ENCODE measurements at places on chromosomes 3 and 15.

- no peak for DNase-seq
These were observed 24.5 kb upstream of the PLA2G4D start for GRCh38 chr15:42118650-42119445.

DNA sequence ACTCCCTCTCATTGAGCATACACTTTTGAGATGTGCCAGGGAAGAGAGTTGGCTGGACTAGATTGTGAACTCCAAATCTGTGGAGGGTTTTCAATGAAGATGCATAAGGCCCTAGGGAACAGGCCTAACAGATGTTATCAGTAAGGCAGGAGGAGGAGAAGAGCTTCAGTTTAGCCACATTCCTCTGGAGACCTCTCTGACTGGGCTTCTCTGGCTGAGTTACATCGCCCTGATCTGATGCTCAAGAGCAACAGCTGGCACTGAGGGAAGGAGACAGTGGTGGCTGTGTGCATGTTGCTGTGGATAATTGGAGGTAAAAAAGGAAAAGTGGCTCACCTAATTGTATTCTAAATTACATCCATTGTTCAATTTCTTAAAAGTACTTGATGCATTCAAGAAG lies 206.4 kb upstream of the CFAP20DC start:
- no peak for DNase-seq

DNA sequence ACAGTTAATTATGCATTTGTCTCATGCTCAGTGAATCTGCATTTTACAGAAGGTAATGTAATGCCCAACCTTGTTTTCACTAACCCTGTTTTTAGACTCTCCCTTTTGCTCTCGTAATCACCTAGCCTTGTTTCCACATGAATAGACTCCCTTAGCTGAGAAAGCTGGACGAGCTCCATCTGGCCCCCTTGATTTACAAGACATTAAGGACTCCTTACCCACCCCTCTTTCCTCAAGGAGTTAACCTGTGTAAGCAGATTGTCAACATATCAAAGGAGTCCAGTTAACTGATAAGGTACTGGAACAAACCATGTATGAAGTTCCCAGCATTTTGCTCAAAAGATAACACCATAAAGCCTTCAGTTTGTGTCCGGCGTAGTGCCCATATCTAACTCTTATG lies 99.6 kb downstream of the VPS8 start:
- DNase-seq = no peak

DNA sequence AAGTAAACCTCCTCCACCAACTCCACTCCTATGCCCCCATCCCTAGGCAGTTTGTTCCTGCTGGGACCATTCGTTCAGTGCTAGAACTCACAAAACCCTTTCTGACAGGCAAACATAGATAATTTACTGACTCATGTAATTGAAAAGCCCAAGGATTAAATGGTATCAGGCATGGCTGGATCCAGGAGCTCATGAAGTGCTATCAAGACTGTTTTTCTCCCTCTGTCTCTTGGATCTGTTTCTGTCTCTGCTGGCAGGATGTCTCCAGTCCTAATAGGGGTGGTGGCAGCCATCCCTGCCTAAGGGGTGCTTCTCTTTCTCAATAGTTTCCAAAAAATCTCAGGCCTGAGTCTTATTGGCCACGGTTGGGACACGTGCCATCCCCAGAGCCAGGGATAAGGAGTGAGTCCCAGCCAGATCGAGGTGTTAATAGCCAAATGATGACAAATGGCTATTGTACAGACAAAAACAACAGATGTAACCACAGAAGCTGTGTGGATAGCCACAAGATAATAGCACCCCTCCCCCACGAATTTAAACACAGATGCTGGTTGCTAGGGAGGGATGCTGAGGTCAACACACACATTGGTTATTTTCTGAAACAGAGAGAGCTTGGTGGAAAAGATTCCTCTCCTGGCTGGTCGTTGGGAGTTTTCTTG lies 168.6 kb downstream of the SHQ1 start:
- DNase-seq = no peak

- DNase-seq = no peak
These were observed 13.3 kb upstream of the PXYLP1 start for GRCh38 chr3:141218162-141218835.

- DNase-seq = no peak
These were observed 224.0 kb downstream of the CHL1 start for GRCh38 chr3:420584-420983.

GRCh38 chr3:112582244-112582874 lies 20.5 kb downstream of the SLC35A5 start:
- DNase-seq = peak; percentile 20

GRCh38 chr15:68734881-68735280 lies 85.8 kb downstream of the ANP32A start:
- DNase-seq = no peak

DNA sequence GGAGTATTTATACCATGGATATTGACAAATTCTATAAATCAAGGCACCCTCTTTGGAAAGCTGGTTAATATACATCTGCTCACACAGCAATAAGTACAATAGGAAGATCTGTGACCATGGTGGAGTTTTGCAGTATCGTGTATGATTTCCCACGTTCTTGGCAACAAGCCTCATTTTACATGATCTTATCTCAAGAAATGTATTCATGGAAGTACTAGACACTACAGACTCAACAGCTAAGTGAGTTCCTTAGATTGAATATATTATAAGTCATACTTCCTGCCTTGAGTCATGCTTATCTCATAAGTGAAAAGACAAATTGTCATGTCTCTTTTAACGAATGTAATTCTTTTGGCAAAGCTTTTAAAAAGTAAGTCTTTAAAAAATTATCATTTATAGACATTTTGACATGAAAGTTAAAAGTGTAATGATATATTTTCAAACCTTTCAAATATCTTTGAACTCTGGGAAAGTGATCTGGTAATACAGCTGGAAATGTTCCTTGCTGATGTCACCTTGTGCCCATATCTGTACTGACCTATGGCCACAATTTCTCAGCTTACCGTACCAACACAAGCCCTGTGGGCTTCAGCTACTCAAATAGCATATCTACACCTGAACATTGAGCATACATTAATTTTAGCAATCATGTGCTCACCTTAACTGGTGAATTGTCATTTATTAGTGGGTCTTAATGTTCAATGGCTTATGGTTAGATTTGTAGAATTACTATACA lies 130.3 kb upstream of the TMC3 start:
- DNase-seq = no peak

DNA sequence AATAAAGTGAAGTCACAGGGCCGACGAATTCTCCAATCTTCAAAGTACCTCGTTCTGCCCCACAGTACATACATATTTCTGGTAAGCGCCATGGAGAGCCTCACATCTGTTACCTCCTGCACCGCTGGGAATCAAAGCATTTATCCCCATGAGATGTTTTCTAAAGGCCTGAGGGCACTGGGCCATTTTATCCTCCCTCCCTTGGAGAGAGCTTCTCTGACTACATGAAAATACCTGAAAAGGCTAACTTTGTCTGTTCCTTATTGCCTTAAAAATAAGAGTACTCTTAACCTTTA lies 148.1 kb downstream of the RORA start:
- no peak for DNase-seq

GRCh38 chr3:57961828-57962447 lies 46.3 kb upstream of the FLNB start:
- DNase-seq = no peak

DNA sequence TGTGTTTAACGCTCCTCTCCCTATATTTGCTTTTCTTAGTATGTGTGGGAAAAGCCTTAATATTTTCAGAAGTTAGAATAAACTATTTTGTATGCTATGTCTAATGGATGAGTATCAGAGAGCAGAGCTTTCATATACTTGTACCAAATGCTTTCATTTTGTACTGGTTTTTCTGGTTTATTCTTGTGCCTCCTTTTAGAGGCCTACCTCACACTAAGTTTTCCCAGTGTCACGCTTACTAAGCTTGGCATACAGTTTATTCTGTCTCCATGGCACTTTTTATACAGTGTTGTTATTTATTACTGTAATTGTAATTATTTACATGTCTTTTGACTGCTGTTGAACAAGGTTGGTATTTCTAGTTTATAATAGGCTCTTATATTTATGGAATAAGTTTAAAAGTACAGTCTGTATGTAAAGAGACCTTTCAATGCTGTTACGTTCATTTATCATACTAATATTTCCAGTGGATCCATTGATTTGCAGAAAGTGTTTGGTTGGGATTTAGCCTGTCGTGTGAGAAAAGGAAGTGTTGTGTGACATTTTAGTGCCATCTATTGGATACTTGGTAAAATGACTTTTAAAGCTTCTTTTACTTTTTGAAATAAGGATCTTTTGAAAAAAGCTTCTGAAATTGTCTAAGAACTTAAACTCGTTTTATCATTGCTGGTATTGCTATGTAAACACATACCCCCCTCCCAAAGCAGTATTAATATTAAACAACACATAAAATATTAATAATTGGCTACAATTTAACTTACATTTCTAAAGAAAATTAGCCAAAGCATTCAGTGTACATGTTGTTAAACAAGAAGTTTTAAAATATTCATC lies 5.2 kb upstream of the EBLN2 start:
- DNase-seq = no peak

GRCh38 chr3:149967086-149967685 lies 3.5 kb downstream of the PFN2 start:
- DNase-seq = no peak

GRCh38 chr3:197573048-197573767 lies 17.4 kb upstream of the BDH1 start:
- no peak for DNase-seq

- DNase-seq = no peak
These were observed 75.0 kb downstream of the TTBK2 start for GRCh38 chr15:42845581-42845980.

DNA sequence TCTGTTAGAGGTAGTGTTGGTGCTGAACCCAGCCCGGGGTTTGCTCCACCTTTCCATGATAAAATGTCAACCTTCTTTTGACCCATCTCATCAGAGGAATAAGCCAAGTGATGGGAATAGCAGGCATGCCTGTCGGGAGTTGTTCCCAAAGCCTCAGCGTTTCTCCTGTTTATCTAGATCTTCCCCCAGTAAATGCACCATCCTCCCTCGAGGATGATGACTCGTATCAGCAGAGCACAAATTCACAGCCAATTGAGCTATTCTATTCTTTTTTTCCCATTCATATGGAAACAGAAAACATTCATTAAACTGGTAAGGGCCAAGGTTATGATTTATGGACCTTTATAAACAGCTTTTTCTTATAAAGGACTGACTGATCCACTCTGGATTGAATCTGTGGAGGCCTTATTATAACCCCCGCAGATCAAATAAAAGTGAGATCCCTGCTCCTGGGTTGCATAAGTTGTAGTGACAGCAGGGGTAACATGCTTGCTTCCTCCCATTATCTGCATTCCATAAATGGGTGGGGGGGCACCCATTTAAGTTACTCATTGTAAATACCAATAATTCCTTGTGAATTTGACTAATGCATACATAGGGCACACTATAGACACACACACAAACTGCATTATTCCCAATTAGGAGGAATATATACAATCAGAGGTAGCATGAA lies 207.3 kb downstream of the PLCL2 start:
- no peak for DNase-seq

DNA sequence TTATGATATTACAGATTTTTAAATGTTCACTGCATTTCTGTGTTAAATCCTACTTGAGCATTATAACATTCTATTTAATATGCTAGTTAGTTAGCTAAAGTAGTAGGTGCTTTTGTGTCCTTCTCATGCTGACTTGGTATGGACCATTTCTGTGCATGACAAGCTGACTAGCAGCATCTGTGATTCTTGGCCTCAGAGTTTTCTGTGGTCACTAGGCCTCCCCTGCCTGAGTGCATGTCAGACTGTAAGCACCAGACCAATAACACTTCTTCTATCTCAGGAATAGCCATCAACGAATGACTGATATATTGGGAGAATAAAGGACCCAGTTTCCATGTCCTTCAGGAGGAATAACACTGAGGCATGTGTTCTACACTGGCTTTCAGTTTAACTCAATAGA lies 22.6 kb upstream of the SLC7A14 start:
- DNase-seq = no peak

- no peak for DNase-seq
These were observed 912.7 kb downstream of the TUSC7 start for GRCh38 chr3:117622171-117622841.

DNA sequence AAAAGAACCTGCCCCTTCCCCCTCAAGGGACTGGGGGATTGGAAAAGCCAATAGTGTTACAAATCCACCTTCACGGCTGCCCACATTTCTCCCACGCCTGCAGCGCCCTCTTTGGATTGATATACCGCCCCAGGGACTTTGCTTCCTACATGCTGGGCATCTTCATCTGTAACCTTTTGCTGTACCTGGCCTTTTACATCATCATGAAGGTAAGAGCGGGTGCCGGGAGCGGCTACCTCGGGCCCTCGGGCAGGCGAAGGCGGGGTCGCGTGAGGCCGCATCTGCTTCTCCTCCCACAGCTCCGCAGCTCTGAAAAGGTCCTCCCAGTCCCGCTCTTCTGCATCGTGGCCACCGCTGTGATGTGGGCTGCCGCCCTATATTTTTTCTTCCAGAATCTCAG lies 73.1 kb downstream of the USF3 start:
- no peak for DNase-seq

DNA sequence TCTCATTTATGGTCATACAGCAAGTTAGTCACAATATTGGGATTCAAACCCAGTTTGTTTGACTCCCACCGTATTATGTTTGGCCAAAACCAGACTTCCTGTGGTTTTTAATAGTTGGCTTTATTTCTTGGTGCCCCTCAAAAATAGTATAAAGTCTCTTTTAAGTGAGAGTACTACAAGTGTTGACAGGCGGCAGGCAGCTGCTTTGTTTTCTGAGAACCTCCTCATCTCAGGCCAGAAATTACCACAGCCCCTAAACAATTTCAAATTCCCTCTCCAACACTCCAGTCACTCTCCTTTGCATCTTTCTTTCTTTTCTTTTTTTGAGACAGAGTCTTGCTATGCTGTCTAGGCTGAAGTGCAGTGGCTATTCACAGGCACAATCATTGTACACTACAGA lies 121.5 kb downstream of the POLR2M start:
- DNase-seq = no peak

DNA sequence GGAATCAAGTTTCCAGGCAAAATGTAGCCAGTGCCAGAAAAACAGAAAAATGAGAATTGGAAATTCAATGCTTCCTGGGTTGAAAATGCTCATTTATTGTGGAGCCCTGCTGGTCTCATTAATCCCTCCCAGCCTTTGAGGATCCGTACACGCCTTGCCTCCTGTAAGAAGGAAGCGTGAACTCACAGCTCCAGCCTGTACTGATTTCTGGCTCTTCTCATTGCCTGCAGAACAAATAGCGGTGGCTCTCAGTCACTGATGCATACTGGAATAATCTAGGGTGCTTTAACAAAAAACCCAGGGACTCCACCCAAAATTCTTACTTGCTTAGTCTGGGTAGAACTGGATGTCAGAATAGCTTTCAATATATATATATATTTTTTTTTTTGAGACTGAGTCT lies 29.3 kb upstream of the SLC24A5 start:
- no peak for DNase-seq

- no peak for DNase-seq
These were observed 620 bp upstream of the TTC23 start for GRCh38 chr15:99250001-99250400.

GRCh38 chr3:187406927-187407326 lies 38.7 kb downstream of the RTP4 start:
- DNase-seq = no peak

DNA sequence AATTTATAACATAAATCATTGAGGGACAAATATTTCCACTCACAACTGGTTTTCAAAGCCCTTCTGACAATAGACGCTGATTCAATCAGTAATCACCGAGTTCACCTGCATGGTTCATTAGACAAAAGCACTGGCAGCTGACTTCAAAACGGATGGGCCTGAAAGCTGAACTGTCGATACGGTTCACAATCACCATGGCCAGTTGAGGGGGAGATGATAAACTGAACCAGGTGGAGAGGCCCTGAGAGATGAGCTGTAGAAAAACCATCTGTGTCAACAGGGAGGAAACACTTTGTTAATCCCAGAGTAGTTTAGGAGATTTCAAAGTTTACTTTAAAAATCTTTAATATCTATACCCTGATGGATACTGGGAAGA lies 75.0 kb downstream of the PEX5L start:
- DNase-seq = no peak

Measured in stimulated activated CD4-positive, alpha-beta T cell treated with anti-CD3 and anti-CD28 coated beads, Interleukin-4, amount 100 ng/mL, for 1 hour (primary cell).